ENCODE measurements at places on chromosomes 2 and 18.

DNA sequence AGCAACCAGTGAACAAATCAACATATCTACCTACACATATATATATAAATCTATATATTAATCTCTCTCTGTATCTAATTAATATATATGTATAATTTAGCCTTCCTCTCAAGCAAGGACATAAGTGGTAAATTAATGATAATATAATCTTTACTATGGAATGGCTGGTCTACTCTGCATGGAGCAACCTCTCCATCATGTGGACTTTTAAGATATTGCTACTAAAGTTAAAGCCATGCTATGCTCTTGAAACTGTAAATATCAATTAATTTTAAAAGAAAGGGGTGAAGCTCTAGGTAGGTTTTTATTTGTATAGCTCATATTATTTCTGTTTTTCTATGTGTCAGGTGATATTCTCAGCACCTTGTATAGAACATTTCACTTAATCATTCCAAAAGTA, 147.0 kb downstream of the PPP1R1C start:
- no peak for DNase-seq

DNA sequence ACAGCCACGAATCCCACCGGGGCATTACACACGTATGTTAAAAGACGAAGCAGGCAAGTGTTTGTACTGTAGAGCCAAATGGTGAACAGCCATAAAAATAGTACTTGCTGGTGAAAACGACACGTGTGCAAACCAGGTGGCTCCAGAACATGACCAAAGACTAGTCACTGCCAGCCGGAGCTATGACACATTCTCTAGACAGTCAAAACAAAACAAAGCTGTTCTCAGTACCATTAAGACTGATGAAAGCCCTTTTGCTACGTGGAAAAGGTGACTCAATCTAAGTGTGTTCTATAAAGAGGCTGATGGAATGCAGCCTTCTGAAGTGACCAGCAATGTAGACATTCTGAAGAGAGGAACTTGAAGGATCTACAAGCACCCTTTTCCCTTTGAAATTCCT, 367.7 kb upstream of the NETO1 start:
- peak; percentile 79 for DNase-seq

DNA sequence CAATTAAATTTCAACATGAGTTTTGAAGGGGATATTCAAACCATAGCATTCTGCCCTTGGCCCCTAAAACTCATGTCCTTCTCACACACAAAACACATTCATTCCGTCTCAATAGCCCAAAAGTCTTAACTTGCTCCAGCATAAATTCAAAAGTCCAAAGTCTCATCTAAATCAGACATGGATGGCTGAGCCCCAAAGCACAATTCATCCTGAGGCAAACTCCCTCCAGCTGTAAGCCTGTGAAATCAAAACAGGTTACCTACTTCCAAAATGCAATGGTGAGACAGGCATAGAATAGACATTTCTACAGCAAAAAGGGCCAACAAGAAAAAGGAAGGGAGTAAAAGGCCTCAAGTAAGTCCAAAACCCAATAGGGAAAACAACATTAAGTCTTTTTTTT, 245.8 kb downstream of the TTC32 start:
- no peak for DNase-seq

- DNase-seq, result no peak
Observed at GRCh38 chr2:28972778-28973335, 8.2 kb upstream of the TOGARAM2 start.

DNA sequence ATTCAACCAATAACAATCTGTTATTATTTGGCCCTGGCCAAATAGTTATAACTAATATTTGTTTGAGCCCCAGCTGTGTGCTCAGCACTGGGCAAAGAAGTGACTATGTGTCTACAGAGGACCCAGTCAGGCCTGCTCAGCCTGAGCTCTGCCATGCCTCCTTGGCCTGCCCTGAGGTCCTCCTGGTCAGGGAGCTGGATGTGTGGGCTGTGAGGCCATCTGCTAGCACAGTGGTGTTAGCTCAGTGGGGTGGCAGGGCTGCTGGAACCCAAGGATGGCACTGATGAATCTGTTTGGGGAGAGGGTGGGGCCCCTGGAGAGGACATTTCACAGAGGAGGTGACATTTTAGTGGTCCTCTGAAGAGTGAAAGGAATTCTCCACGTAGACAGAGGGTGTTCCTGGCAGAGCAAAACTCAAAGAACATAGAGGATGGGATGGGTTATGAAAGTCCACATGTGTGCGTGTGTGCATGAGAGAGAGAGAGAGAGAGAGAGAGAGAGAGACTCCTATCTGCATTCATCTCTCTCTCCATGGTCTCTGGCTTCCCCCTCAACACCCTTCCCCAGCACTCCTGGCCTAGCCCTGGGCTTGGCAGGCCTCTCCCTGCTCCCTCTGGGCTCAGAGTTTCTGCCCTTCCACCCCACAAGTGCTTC, 21.2 kb upstream of the ATOH8 start:
- DNase-seq, result no peak

- DNase-seq, result no peak
Observed at GRCh38 chr2:204672772-204673171, 127.5 kb downstream of the PARD3B start.

GRCh38 chr2:20430461-20431300, 16.2 kb upstream of the RHOB start:
- no peak for DNase-seq

- no peak for DNase-seq
Observed at GRCh38 chr2:189548666-189549448, 31.7 kb downstream of the SLC40A1 start.

- DNase-seq, result no peak
Observed at GRCh38 chr2:111034606-111035005, 86.1 kb upstream of the BCL2L11 start.
